NCI-H69 (cell line): ENCODE measurements at places on chromosomes 3 and 15.
A peak's percentile ranks its signal among the peaks of the same experiment; 100 is the strongest.

DNA sequence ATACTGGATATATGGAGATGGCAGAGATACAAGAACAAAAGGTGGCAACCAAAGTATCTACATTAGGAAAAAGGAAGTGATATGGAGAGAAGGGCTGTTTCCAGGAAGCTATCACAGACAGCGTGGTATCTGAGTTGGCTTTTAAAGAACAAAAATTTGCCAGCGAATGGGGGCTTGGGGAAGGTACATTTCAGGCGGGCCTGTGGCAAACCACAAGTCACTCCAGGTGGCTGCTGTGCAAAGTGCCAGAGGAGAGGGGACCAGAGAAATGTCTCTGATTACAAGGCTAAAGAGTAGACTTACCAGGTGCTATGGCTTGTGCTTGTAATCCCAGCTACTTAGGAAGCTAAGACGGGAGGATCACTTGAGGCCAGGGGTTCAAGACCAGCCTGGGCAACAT lies 91.1 kb downstream of the MSL2 start:
- DNase-seq, result no peak

GRCh38 chr3:43723121-43723734 lies 32.5 kb downstream of the ABHD5 start:
- no peak for DNase-seq

DNA sequence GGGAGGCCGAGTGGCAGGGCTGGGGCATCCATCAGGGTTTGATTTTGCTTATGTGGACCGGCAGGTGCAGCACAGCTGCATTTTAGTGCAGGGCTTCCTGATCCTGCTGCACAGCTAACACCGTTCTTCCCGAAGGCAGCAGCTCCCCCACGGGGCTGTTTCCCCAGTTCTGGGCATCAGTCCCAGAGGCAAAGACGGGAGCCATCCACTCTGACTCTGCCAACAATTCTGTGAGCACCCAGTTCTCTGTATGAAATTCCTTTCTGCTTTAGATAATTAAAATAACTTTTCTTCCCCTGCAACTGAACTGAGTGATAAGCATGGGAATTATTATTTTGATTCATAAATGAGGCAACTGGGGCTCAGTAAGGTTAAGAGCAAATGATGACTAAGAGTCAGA lies 262.9 kb upstream of the ATP10A start:
- peak; percentile 55 for DNase-seq

DNA sequence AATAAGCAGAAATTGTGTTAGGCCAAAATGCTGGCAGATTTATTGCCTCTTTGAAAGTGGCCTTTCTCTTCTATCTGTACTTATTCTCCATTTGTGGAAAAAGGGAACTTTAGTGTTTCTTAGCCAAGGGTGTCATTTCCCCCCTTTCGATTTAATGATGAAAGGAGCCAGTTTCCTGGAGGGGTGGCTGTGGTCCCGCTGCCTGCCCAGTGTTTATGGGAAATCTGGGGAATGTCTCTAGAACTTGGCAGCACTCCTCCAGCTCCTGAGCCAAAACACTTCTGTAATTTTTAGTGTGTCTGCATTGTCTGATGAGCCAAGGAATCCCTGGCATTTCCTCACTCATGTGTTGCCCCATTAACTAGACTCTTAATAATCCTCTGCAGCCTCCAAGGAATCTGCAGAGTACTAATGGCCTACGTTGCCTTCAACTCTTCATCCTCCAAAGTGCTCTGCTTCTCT lies 448.8 kb downstream of the GRM7 start:
- DNase-seq, result no peak

- peak; percentile 19 for DNase-seq
These were observed 47.2 kb upstream of the TEX55 start for GRCh38 chr3:119098619-119099222.

DNA sequence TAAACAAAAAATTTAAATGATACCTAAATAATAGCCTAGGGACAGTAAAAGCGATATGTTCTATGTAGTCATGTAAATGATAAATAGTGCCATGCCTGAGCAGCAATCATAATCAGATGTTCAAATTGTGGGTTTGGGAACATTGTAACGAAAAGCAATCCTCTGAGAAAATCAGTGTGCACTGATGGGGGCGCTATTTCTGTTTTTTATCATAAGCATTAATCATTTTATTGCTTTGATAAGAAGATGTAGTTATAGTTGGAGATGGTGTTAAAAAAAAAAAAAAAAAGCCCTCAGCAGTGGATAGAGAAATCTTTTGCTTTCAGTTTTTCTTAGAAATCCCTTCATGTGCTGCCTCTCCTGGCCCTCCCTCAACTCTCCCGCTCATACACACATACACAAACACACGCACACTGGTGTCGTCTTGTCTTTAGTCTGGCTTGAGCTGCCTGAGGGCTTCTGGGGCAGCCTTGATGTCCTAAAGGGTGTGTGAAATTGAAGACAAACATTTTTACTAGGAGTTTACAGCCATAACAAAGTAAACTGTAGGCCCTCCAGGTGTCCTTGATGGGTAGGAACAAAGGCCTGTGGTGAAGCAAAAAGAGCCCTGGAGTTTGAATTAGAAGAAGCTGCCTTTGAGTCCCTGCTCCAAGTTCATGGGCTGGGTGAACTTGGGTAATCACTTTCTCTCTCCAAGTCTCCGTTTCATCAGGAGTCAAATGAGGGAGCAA lies 428.1 kb downstream of the SOX2 start:
- peak; percentile 93 for DNase-seq

GRCh38 chr15:39488516-39488915 lies 92.4 kb upstream of the THBS1 start:
- no peak for DNase-seq

DNA sequence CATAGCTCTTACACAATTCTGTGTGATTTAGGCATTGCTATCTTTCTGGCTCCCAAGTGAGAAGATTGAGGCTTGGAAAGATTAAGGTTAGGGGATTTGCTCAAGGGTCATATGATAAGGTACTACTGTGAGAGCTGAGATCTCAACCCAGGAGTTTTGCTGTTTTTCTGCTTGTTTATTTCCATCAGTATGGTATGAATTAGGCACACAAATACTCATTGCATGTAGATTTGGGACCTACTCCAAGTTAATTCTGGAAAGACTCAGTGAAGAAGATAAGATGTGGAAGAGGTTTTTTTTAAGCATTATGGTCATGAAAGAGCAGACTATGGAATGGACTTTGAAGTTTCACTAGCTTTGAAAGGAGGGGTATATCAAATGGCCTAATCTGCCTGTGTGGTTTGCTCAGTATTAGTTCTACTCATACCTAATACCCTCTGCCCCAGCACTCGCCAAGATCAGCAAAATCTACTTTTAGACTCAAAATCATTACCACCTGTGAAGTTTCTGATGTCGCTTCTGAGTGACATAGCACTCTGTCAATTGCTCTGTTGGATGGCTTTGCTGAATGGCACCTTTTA lies 12.5 kb downstream of the MBNL1 start:
- no peak for DNase-seq

GRCh38 chr15:98067339-98067738 lies 106.8 kb downstream of the ARRDC4 start:
- DNase-seq, result no peak

DNA sequence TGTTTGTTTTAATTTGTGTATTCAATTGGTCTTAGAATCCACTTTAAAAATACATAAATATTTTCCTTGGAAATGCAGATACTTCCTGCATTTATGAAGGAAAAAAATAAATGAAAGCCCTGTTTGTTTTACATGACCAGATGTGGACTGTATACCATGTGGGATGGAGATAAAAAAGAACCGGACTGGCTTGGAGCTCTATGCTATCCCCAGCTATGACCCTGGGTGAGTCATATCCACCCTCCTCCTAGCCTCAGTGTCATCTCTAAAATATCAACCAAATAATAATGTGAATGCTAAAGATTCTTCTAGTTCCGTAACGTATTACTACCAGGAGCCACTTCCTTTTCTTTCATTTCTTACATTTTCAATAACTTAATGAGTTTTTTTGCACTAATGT lies 44.5 kb upstream of the PDZRN3 start:
- DNase-seq, result no peak
